ENCODE measurements at places on chromosomes 2 and 18.
A peak's percentile ranks its signal among the peaks of the same experiment; 100 is the strongest.

DNA sequence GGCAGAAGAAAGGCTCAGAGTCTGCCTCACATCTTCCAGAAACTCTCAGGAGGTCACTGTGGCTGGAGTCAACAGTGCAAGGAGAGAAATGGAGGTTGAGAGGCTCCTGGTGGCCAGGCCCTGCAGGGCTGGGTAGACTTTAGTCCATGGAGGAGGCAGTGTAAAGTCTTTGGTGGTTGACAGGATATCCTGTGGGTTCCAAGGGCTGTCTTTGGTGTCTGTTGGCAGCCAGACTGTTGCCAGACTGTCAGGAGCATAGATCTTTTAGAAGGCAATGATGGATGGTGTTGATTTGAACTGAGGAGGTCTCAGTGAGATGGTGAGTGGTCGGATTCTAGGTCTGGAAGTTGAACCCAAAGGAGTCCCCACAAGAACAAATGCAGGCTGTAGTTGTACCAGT lies 45.0 kb upstream of the SKOR2 start:
- no peak for DNase-seq

- no peak for DNase-seq
These were observed 294.5 kb downstream of the PLCL1 start for GRCh38 chr2:198098918-198099317.

DNA sequence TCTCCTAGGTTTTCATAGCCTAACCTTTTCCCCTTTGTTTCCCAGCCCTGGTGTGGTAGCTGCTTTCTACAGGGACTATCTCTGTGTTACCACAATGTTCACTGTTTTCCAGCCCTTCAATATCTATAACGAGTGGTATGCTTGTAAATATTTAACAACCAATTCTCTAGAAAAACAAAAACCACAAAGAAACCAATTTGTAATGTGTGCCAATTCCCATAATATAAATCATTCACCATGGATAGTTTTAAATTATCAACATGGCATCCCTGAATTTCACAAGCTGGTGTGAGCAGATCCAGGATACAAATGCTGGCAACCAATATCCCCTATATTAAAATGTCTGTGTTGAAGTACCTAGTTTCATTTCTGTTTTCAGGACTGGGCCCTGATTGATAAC lies 207.5 kb upstream of the FBXO11 start:
- no peak for DNase-seq

DNA sequence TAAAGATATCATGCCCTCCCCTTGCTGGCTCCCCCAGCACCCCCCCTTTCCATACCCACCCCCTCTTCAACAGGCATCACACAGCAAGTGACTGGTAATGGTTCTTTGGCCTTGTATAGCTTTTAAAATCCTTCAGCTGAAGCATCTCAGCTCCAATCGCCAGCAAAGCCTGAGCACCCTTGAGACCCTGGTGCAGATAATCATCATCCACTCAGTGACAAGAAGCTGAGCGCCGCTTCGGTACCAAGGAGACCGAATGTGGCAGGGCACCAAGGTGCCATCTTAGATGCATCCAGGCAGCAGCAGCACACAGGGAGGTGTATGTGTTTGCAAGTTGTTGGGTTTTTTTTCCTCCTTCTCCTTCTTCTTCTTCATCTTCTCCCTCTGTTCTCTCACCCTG lies 232.7 kb downstream of the BCL11A start:
- DNase-seq: peak; percentile 36

- DNase-seq: no peak
These were observed 72.4 kb downstream of the ID2 start for GRCh38 chr2:8754106-8754776.

DNA sequence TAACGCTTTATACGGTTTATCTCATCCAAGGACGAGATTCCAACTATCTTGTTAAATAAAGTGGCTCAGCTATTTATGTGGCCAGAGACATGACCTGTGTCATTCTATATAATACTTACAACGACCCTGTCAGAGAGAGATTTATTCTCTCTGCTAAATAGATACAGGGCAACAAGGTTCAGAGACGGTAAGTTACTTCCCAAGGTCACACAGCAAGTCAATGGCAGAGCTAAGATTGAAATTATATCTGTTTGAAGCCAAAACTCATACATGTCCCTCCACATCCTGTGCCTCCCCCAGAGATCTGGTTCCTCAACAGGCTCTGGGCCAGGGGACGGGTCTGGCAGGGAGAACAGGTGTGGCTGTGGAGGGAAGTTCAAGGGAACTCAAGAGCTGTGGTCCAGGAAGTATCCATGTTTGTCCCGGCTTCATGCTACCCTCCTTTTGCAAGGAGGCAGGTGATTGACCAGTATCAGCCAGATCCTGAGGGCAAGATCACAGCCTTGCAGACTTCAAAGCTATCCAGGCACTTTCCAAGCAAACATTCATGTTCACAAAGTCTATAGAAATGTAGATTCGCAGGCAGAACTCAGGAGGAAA lies 99.8 kb downstream of the CAPN13 start:
- no peak for DNase-seq

- no peak for DNase-seq
These were observed 74.3 kb downstream of the XRCC5 start for GRCh38 chr2:216183462-216183861.

DNA sequence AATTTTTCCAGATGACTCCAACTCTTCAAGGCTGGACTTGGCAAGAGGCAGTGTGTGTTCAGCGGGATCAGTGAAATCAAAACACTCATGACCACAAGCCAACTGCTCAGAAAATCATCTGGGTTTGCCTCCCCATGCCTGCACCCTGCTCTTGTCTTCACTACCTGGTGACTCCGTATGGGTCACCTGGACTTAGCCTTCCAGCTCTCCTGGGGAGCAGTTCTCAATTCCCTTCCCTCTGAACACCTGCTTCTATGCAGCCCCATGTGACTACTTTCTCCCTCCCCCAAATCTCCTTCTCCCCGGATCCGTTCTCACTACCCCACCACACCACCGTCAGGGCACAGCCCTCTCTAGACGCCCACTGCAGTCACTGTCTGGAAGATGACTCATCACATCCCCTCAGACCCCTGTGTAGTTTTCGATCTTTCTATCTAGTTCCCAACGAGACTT lies 130.2 kb upstream of the ID2 start:
- no peak for DNase-seq

GRCh38 chr18:66641056-66641455 lies 37.2 kb upstream of the CDH19 start:
- no peak for DNase-seq

DNA sequence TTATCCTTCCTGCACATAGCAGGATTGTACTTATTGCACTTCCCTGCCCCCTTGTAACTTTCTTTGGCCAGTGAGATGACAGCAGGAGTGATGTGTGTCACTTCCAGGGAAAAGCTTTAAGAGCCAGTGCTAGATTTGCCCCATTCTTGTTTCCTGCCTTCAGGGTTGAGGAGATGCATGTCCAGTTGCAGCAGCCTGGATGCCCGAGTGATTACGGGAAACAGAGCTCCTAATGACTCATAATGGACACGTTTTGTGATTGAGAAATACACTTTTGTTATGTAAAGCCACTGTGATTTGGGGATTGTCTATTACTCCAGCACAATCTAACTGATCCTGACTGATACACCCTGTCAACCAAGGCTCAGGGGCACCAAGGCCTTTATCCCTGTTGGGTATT lies 5.0 kb upstream of the TET3 start:
- no peak for DNase-seq

DNA sequence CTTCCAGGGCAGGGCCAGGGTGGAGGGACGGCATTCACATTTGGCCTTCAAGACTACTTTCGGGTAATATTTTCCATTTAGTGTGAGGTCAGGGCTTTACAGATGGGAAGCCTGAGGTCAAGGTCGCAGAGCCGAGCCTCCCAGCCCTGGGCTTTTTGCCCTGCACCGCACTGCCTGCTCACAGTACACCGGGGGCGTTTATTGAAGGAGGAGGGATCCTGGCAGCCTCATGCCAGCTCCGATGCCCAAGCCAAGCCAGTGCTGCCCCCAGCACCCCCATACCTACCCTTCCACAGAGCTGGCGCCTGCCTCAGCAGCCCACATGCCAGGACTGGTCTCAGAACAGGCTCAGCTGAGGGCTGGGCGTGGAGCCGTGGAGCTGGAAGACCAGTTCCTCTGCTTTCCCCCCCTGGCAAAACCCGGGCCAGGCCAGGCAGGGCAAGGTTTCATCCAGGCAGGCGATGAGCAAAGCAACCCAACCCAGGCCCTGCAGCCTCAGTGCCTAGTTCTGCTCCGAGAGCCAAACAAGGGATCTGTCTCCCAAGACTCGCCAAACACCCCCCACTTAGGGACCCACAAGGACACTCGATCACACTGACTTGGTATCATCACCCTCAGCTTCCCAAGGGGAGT lies 11.9 kb downstream of the SDC1 start:
- no peak for DNase-seq

GRCh38 chr2:2898744-2899143 lies 478.9 kb downstream of the EIPR1 start:
- no peak for DNase-seq

GRCh38 chr18:71105078-71105819 lies 816.4 kb downstream of the SOCS6 start:
- DNase-seq: no peak
